HT1080 (cell line): ENCODE measurements at places on chromosomes 3 and 15. TPM values are rescaled to one million over a fixed set of nuclear protein-coding genes. Genes with fewer than 3 reads are reported as not detected.

Gene CDHR4
- total RNA-seq, result not detected in 2 replicates

Gene PDIA5
- 40.5 and 47.5 TPM in 2 replicates for total RNA-seq

Gene SH2D7
- total RNA-seq, result not detected in 2 replicates

Gene GATM
- not detected in 2 replicates for total RNA-seq

Gene TPRG1
- 0.24 and 0.27 TPM in 2 replicates for total RNA-seq

Gene SHC4
- 1.0 and 2.0 TPM in 2 replicates for total RNA-seq

Gene SEMA6D
- total RNA-seq, result 0.07 and 0.35 TPM in 2 replicates

Gene OIP5
- 35.8 and 37.5 TPM in 2 replicates for total RNA-seq

Gene SYNPR
- total RNA-seq, result not detected in 2 replicates

Gene FAM174B
- 0.37 and 0.63 TPM in 2 replicates for total RNA-seq

Gene MUC13
- 0.16 and 0.33 TPM in 2 replicates for total RNA-seq

Gene MOBP
- not detected in 2 replicates for total RNA-seq

Gene COL6A6
- not detected in 2 replicates for total RNA-seq

Gene TM4SF4
- not detected in 2 replicates for total RNA-seq

Gene GCNT3
- total RNA-seq, result 0.10 and 0.79 TPM in 2 replicates

Gene C3orf85
- not detected in 2 replicates for total RNA-seq

Gene TRPM1
- 0.03 TPM in 1 of 2 replicates, not detected in the other for total RNA-seq
